ENCODE measurements at places on chromosomes 3 and 15.

DNA sequence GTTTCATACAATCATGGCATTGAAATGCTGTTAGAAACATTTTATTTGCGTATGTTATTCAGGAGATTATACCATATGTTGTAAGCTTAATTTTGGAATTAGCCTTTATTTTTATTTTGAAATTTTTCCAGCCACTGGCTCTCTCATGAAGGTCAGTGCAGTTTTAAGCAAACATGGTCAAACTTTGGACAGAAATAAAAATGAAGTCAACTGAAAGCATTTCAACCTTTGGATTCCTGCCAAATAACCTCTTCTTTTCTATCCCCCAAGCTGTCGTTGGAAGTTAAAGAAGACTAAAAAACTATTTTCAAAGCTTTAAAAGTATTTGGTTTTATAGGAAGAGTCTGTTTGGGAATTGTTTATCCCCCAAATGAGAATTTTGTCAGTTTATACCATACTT is 846.6 kb downstream of the MCTP2 start:
- DNase-seq, result no peak

GRCh38 chr15:87985451-87985850 is 271.1 kb downstream of the NTRK3 start:
- no peak for DNase-seq

DNA sequence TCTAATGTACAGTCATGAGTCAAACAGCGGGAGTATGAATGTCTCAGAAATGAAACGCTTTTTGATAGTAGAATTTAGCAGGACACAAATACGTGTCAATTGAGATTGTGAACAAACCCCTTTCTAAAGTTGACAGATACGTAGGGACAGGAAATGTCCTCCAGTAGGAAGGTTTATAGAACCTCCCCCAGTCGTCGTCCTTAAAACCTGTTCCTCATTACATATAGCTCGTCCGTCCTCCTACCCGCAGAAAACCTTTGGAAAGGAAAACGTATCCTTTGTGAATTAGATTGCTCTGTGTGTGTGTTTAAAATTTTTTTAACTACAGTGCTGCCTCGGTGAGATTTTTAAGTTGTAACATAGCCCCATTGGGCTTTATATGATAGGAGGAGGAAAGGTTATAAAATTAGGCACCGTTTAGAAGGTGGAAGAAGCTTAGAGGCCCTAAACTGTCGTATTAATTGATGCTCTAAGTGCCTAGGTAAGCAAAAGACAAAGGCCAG is 4.1 kb downstream of the UBE2E1 start:
- no peak for DNase-seq

DNA sequence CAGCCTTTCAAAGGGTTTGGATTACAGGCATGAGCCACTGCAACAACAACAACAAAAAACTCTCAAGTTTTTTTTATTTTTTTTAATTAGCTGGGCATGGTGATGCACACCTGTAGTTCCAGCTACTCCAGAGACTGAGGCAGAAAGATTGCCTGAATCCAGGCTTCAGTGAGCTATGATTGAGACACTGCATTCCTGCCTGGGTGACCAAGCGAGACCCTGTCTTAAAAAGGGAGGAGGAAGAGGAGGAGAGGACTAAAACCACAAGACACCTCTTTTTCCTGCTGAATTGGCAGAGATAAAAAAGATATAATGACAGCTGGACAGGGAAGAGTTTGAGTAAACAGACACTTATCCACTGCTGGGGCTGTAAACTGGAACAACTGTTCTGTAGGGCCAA is 22.7 kb upstream of the CHRNB4 start:
- no peak for DNase-seq

GRCh38 chr3:16448639-16449070 is 64.8 kb downstream of the RFTN1 start:
- no peak for DNase-seq
